ENCODE measurements at places on chromosomes 5 and 9.

GRCh38 chr5:65907135-65907534, 19.2 kb upstream of the ERBIN start:
- no peak for DNase-seq

- DNase-seq, result no peak
Observed at GRCh38 chr5:167631191-167631590, 660.3 kb upstream of the WWC1 start.

GRCh38 chr5:141223112-141223783, at the start of gene PCDHB14:
TSS of gene PCDHB14 (plus strand) at chr5:141223343. CDS start at chr5:141223506, 163 bp downstream.
- no peak for DNase-seq

DNA sequence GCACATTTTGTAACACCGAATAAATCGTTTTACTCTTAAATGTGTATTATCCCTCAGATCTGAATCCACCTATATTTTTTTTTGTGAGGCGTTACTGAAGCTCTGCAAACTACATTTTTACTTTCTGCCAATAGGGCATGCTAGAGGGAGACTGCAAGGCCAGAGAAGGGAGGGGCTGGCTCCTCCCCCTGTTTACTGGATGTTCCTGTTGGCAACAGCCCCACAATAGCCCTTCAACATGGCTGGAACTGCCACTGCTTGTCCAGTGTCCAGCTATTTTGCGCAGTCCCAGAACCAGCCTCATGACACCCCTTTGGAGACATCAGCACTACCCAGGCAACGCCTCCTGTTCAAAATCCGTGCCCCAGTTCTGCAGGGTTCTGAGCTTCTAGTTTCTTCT, 85.4 kb upstream of the MIER3 start:
- DNase-seq, result no peak

GRCh38 chr5:179870403-179870903, 11.8 kb upstream of the MRNIP start:
- DNase-seq, result no peak

Data from activated CD8-positive, alpha-beta memory T cell treated with anti-CD3 and anti-CD28 coated beads for 1 hour (primary cell).